ENCODE measurements at places on chromosomes 3 and 15. TPM values are rescaled to one million over a fixed set of nuclear protein-coding genes. Genes with fewer than 3 reads are reported as not detected.

- DNase-seq: no peak
These were observed 880 bp upstream of the ARMC8 start for GRCh38 chr3:138186221-138186620.

DNA sequence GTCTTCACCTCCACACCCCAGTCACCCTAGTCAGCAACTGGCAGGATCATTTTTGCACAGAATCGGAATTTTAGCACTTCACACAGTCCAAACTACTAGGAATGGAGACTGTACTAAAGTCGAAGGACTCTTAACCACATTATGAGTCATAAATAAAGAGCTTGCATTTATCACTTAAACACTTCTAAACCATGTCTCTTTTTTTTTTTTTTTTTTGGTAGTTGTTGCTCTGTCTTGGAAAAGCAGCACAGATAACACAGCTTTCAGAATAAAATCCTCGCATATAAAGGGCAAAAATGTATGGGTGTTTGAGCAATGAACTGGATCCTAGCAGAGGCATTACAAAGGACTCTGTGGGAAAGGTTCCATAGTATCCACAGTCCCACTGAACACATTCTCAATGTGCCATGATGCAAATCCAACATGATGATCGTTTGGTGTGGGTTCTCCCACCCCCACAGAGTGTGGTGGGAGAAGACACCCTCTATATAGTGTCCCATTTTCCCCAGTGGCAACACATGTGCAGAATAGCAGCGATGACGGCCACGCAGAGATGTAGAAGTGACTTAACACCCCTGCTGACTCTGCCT lies 47.1 kb downstream of the FOXP1 start:
- DNase-seq: no peak

GRCh38 chr3:34727700-34728099 lies 911.6 kb upstream of the ARPP21 start:
- DNase-seq: no peak

CFAP100 gene
- not detected for total RNA-seq

MORC1 gene
- total RNA-seq: not detected

ARHGEF3 gene
- total RNA-seq: 23.4 TPM
